Natural killer cell treated with Interleukin-12 subunit alpha and Interleukin-12 subunit beta and Interleukin-15 and Interleukin-18, amount 100 ng/mL, for 72 hours (primary cell): ENCODE measurements at places on chromosomes 6 and 20. TPM values are rescaled to one million over a fixed set of nuclear protein-coding genes. Genes with fewer than 3 reads are reported as not detected.

DNA sequence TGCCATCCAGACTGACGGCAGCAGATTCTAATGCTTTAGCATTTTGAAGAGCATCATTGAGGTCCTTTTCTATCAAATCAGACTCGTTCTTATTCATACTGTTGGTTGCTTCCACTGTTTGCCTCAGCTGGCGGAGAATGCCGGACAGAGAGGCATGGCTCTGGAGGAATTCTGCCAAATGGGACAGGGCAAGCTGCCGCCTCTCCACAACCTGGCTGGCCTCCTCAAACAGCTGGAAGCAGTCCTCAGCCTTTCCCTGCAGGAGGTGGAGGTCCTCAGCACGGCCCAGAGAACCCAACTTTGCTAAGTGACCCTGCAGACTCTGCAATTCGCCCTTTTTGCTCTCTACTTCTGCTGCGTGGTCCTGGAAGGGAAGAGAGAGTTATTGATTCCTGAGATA is 220.5 kb downstream of the SYNE1 start:
- no peaks in the 10 kb centered on the region for H3K27me3 ChIP-seq
- H3K4me3 ChIP-seq, result no peak overlapping the region
- no peak for DNase-seq
- peaks cover 7% of the 10 kb centered on the region for H3K4me1 ChIP-seq
- peaks cover 4% of the 10 kb centered on the region for H3K36me3 ChIP-seq

DNA sequence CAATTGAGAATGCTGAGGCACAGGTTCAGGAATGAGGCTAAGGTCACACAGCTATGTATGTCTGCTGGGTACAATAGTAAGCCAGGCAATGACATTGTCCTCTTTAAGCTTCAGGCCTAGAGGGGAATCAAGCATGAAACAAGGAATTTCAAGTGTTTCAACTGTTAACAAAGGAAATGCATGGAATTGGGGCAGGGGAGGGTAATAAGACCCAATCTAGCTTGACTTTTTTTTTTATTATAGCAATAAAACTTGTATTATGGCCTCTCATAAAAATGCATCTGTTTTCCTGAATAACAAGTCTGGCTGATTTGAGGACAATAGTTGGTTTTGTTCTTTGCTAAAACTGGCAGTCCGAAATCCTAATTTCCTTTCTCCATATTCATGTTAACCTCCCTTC is 336.7 kb downstream of the CBLN4 start:
- no peaks in the 10 kb centered on the region for H3K27me3 ChIP-seq
- no peak overlapping the region for H3K27ac ChIP-seq
- H3K4me1 ChIP-seq, result no peaks in the 10 kb centered on the region
- no peak for DNase-seq

DNA sequence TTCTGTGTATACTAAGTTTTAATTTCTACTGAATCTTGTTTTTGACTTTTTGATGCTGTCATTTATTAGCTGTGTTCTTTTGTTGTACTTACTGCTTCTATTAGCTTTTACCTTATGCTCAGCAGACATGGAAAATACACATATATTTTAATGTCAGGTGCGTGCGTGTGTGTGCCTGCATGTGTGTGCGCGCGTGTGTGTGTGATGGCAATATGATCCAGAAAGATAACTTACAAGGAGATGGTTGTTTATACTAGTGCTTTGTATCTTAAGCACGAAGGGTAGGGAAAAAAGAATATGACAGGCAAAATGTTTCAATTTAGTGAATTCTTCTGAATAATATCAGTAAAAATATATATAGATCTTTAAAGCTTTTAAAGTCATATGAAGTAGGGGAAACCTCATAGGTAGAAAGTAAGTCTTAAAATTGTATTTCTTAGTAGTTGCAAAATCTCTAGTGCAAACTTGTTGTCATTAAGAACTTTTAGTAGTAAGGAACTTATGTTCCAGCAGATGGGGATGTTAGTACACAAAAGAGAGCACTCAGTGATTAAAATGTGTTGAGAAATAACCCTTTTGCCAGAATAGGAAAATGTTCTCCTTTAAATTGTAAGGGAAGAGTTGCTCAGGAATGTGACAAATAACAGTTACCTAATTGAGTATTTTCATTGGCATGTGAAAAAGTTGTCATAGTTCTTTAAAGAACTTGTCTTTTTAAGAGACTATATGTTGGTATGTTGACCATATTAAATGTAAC is 13.2 kb downstream of the QKI start:
- H3K27me3 ChIP-seq, result no peaks in the 10 kb centered on the region
- no peak for DNase-seq
- no peak overlapping the region for H3K27ac ChIP-seq

GRCh38 chr6:49087369-49087768 is 375.7 kb downstream of the MMUT start:
- no peak overlapping the region for H3K4me3 ChIP-seq
- H3K27ac ChIP-seq, result no peak overlapping the region

NMBR gene
- total RNA-seq, result not detected
